RPMI7951 (cell line): ENCODE measurements at places on chromosomes 1 and 21. TPM values are rescaled to one million over a fixed set of nuclear protein-coding genes. Genes with fewer than 3 reads are reported as not detected.

IL6R gene
- total RNA-seq: 0.24 and 0.29 TPM in 2 replicates

LIN28A gene
- total RNA-seq: not detected in 2 replicates

GTF2B gene
- total RNA-seq: 49.2 and 59.7 TPM in 2 replicates

RCC1 gene
- 38.2 and 48.9 TPM in 2 replicates for total RNA-seq

KRTAP10-4 gene
- not detected in 2 replicates for total RNA-seq

RAB3B gene
- 5.5 and 5.6 TPM in 2 replicates for total RNA-seq

HSD3B2 gene
- 0.12 TPM in 1 of 2 replicates, not detected in the other for total RNA-seq

MRAP gene
- total RNA-seq: not detected in 2 replicates

ALPL gene
- 1.3 and 3.4 TPM in 2 replicates for total RNA-seq

FBLIM1 gene
- total RNA-seq: 57.3 and 75.5 TPM in 2 replicates

TMPRSS2 gene
- total RNA-seq: 0.39 TPM in 1 of 2 replicates, not detected in the other

SPRR2E gene
- not detected in 2 replicates for total RNA-seq

- no peak for DNase-seq
Observed at GRCh38 chr1:225026701-225027100, 97.2 kb downstream of the DNAH14 start.

- DNase-seq: no peak
Observed at GRCh38 chr1:25472471-25472870, 41.8 kb downstream of the MACO1 start.

GRCh38 chr1:151887028-151887427, 22.3 kb downstream of the THEM4 start:
- DNase-seq: peak; percentile 72

DNA sequence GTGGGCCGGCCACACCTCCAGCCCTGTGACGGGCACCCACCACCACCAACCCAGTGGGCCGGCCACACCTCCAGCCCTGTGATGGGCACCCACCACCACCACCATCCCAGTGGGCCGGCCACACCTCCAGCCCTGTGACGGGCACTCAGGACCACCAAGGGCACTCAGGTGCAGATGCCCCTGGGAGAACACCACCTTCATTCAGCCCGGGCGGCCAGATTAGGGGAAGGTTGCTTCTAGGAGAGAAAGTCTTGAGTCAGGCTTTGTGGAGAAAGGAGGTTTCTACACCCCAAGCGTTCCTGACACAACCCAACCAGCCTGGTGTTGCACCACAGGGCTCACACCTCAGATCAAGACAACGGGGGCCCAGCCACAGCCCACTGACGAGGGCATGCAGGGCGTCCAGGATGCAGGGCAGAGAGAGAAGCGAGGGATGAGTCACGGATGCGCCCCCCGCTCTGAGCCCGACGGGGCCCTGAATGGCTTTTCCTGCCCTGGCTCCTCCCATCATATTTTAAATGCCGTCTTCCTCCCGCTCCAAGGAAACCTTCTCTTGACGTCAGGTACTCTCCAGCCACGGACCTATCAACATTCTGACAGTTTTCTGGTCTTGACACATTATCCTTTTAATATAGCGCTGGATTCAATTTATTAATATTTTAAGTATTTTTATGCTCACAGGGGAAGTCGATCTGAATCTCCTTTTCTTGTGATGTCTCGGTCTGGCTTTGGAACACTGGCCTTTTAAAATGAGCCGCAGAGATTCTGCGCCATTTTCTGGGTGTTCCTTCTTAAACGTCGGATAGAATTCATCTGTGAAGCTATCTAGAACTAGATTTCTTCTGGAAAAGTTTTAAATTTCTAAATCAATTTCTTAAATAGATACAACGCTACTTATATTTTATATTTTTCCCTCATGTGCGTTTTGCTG, 631 bp upstream of the SPATC1L start:
- peak; percentile 79 for DNase-seq

- DNase-seq: no peak
Observed at GRCh38 chr1:41659159-41659495, 174.6 kb upstream of the EDN2 start.

DNA sequence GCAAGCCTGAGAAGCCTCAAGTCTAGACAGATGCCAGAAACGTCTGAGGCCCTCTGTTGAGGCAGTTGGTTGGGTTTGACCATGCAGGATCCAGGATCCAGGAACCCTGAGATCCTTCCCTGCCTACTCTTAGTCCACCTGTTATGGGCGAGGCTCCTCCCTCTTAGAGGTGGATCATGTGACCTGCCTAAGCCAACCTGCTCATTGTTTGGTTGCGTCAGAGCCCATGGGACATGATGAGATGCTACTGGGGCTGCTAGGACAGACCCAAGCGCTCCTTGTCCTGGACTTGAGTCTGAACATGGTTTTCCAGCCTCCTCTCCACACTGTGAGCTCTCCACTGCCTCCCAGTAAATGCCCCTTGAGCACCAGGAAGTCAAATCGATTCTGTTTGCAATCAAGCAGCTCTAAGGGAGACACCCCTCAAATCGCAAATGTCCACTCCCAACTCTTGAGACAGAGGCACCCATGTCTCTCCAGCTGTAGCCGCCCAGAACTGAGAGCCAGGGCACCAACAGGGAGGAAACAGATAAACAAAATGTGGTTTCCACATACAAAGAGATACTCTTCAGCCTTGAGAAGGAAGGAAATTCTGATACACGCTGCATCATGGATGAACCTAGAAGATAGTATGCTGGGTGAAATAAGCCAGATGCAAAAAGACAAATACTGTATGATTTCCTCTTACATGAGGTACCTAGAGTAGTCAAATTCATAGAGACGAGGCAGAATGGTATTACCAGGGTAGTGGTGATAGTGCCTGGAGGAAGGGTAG, 31.7 kb upstream of the WNT4 start:
- DNase-seq: no peak

- peak; percentile 84 for DNase-seq
Observed at GRCh38 chr1:77473690-77474089, 191.9 kb downstream of the AK5 start.

DNA sequence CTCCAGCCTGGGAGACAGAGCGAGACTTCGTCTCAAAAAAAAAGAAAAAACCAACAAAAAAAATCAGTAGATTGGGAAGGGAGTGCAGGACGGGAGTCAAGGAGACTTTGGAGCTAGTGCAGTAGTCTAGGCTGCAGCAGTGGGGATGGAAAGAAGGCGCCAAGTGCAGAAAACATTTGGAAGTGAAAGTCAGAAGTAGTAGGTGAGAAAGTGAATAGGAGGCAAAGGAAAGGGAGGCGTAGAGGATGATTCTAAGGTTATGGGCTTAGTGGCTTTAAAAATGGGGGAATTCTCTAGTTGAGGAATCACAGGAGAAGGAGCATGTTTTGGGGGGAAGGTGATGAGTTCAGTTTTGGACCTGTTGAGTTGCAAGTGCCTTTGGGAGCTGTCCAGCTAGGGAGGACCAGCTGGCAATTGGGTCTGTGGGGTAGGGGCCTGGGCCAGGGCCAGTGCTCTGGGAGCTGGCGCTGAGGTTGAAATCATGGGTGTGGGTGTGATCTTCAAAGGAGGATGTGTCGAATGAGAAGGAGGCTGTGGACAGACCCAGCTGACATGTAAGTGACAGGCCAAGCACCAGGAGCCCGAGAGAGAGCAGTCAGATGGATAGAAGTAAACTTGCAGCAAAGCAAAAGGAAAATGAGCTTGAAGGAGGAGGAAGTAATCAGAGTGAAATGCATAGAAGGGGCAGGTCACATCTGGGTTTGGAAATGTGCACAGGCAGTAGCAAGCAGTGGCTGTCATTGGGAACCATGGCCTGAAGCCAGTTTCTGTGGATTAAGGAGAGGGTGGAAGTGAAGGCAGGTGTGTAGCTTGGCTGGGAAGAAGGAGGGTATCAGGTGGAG, 15.8 kb downstream of the TMCC2 start:
- DNase-seq: no peak

DNA sequence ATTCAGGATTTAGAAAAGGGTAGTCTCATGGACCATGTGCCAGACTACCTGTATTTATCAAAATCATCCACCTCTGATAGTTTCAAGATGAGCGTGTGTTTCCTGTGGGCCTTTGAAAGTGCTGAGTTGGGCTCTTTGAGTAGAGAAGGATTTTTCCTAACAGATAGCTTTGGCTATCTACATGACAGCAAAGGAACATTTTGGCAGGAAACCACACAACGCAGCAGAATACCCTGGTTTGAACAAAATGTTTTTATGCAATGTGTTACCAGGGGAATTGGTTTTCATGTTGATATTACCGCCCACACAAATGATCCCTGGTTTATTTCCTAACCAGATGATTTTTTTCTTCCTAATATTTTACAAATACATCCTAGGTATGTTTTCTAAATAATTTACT, 431.4 kb downstream of the NEGR1 start:
- no peak for DNase-seq

DNA sequence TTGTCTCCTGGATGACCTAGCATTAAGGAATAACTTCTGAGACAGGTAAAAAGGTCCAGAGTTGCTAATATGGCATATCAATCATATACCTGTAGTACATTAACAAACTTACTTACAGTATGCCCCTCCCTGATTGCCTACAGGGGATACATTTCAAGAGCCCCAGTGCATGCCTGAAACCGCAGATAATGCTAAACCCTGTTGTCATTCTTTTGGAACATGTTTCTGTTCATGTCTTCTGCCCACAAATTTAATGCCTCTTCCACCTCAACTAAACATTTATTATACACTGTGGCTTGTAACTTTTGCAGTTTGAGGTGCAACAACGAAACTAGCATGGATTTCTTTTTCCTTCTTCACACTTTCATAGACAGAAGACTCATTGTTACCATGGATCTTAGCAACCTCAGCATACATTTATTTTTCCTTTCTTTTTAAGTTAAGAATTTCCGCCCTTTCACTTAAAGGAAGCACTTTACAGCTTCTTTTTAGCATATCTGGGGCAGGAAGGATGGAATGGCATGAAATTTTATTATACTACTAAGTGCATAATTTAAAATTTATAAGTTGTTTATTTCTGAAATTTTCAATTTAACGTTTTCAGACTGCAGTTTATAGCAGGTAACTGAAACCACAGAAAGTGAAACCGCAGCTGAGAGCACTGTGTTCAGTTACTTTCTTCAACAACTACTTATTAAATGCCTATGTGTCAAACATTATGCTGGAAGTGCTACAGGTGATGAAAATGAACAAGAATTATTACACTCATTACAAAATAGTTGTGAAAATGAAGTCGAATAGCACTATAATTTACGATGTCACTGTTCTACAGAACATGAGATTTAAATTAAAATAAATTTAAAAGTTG, 25.3 kb downstream of the F13B start:
- no peak for DNase-seq

GRCh38 chr1:231065510-231066241, 25.6 kb upstream of the FAM89A start:
- no peak for DNase-seq

DNA sequence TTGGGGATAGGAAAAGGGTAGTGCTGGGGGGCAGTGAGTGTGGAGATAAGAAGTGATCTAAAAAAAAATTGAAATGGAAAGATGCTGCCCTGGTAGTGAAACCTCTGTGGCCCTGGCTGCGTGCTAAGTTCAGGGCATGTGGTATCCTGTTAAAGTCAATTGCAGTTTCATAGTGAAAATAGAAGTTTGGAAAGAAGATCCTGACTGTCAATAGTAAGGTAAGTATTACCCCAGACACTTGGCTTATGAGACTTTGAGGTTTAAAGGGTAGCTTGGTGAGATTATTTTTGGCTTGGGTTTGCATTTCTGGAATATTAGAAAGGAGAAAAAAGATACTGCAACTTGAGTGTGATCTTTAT, 6.8 kb downstream of the ARID1A start:
- no peak for DNase-seq

DNA sequence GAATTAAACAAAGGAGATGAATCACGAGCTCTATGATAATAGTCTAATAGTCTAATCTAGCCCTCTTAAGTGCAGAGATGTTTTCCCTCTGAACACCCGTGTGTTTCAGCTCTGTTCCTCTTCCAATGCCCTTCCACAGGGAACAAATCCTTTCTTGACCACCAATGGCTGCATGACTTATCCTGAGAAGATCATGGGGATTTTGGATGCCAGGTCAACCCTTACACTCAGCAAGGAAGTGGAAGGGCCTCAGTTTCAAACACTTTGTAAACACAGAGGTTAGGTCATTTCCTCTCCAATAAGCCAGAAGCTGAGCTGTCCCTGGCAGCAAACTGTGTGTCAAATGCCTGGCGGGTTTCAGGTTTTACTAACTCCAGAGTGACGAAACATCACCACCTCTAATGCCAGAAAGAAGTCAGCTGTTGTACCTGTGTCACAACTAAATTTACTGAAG, 200.0 kb downstream of the GABPA start:
- peak; percentile 76 for DNase-seq

GRCh38 chr1:230573658-230574057, 68.6 kb upstream of the COG2 start:
- DNase-seq: no peak

- DNase-seq: no peak
Observed at GRCh38 chr1:112688781-112689193, 14.3 kb downstream of the MOV10 start.

DNA sequence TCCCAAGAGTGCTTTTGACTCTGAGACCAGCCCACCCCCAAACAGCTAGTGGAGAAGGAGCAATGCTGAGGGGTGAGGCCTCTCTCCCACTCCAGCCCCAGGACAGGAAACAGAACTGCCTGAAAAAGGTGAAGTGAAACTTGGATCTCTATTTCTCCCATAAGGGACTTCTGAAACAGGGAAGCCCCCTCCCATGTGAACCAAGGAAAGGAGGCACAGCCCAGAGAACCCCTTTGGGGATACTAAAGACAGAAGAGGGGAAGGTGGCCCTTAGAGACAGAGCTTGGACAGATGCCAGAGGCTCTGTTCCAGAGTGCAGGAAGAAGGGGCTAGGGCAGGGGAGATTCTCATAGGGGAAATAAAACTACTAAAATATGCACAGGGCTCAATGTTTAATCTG, 2.9 kb downstream of the TNFAIP8L2 start:
- DNase-seq: no peak

DNA sequence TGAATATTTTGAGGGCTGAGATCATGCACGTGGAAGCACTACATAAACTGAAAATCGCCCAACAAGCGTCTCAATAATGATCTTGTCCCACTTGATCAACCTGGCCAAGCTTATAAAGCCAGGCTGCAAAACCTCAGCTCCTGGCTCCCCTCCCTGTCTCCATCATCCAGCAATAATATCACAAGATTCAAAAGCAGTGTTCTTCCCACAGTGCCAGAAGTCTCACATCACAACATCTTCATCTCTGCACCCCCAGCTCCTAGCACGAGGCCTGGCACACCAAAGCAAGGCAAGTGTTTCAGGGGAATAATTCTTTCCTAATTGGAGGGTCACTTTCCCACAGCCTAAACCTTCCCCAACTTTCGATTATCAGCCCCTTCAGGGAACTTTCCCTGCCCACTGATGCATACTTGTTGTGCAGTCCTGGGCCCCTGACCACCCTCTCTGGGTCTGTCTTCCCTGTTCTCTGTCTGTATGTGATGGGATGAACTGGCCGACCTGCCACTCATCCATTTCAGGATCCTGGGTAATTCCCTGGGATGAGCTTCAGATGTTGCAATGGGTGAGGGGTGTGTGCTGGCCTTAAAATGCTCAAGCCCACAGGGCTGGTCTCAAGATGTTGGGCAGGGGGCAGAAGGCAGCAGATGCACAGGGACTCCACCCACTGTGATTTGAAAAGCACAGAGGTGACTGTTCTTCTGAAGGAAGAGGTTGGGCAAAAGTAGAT, 129.0 kb downstream of the DMRTB1 start:
- no peak for DNase-seq
